Dorsolateral prefrontal cortex (tissue), 122 donors: ENCODE measurements at places on chromosomes 2 and 18. TPM values are rescaled to one million over a fixed set of nuclear protein-coding genes. Genes with fewer than 3 reads are reported as not detected.

Gene INHA
- total RNA-seq = 1.9 TPM

Gene SAG
- 0.80 TPM for total RNA-seq

Gene CD8B
- total RNA-seq = not detected

Gene OR6B2
- total RNA-seq = not detected

Gene RGPD3
- total RNA-seq = 0.76 TPM

Gene CPLX4
- not detected for total RNA-seq

Gene ZSWIM2
- not detected for total RNA-seq

Gene RAB27B
- total RNA-seq = 34.4 TPM

DNA sequence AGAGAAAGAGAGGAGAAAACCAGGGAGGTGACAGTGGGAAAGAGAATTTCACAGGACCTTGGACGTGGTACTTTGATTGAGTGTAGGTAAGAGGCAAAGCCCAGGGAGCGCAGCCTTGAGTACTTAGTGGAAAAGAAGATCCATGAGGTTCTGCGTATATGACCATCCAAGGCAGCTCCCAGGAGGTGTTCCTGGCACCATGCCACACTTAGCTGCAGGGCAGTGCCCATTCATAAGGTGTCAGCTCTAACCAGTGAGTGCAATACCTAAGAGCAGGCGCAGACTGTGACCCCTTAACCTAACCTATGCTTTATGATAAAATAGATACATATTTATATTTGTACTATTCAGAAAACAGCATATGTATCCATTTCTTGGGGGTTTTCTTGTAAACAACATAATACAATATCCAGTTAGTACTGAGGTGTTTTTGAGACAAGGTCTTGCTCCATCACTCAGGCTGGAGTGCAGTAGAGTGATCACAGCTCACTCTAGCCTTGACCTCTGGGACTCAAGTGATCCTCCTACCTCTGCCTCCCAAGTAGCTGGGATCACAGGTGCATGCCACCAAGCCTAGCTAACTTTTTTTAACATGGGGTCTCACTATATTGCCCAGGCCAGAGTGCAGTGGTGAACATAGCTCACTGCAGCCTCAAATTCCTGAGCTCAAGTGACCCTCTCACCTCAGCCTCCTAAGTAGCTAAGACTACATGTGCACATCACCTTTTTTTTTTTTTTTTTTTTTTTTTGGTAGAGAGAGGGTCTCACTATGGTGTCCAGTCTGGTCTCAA, 174.6 kb downstream of the GFPT1 start:
- DNase-seq = no peak

DNA sequence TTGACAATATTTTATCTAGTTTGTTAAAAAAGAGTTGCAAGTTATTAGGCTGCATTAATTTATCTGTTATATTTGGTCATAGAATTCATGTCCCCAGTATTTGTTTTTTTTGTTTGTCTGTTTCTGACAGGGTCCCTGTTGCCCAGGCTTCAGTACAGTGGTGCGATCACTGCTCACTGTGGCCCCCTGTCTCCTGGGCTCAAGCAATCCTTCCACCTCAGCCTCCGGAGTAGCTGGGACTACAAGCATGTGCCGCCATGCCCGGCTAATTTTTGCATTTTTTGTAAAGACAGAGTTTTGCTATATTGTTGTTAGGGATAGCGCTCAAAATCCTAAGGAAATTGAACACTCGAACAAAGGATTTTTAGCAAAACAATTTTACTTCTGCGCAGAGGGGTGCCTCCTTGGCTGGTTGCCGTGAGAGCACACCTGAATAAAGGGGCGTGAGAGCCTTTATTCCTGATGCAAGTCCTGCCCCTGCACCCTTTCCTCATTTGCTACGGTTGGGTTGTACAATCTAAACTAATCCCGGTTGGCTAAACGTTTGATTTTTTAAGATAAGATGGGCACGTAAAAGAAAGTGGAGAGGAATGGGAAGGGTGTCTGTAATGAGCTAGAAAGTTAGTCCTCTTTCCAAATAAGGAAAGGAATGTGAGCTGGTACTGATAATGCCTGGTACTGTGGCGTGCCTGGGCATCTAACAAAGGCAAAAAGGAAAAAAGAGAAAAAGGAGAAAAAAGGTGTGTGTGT, 65.5 kb downstream of the COMMD1 start:
- DNase-seq = no peak

- no peak for DNase-seq
Observed at GRCh38 chr2:20093263-20094141, 42.1 kb upstream of the LAPTM4A start.

DNA sequence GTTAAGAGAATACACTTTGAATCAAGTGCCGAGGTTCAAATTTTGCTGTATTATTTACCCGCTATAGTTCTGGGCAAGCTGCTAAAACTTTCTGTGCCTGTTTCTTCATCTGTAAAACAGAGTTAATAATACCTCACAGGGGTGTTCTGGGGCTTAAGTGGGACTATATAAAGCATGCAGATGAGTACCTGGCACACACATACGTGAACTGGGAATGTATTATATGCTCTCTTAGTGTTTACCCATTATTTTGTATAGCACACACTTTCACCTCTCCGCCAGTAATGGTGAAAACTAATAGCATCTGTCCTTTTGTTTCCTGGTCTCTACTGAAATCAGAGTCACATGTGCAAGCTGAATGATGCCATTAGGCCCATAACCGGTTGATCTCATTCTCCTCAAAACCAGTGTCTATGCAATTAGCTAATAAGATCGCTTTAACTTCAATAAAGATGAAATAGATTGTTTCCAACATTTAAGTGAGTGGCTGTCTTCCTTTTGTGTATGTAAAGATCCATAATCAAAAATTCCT, 3.8 kb upstream of the CDKL4 start:
- DNase-seq = no peak

- DNase-seq = no peak
Observed at GRCh38 chr2:57443086-57443485, 603.5 kb upstream of the VRK2 start.

DNA sequence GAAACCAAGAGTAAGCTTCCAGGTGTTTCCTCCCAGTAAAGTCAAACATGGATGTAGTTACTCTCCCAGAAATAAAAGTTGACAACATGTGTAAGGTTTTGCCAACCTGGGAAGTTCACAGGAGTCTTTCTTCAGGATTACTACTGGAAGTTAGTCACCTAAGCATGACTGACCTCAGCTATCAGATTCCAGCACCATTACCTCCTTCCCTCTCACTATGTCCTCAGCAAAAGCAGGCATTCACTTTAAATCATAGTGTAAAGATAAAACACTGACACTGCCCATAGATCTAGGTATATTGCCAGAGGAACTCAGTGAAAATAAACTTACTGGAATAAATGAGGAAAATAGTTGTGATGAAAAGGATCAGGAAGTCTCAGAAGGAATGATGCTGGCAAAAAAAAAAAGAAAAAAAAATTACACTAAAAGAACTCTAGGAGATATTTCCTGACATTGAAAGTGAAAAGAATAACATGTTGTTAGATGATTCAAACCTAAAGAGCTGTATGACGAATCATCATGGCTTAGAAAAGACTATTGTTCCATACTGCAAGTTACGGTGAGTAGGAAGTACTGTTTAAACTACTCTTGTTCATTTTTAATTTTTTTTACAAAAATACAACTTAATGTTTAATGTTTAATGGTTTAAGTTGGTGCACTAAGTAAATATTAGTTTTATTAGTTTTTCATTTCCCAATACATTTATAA, 484.5 kb upstream of the ZNF804A start:
- DNase-seq = no peak

DNA sequence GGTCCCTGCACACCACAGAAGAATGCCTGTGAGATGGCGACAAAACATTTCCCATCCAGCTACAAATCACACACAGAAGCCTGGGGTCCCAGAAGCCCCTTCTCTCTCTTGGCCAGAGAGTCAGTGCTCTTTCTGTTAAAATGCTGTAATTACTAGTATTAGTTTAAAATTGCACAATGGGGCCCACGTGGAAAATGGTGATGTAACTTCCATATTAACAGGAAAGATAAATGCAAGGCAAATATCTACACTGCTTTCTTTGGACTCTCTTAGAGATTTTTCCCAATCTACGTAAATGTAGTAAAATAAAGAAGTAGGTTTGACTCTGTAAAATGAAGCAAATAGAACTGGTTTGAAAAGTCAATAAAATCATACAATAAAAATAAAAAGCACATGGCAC, 113.9 kb upstream of the TFCP2L1 start:
- no peak for DNase-seq

DNA sequence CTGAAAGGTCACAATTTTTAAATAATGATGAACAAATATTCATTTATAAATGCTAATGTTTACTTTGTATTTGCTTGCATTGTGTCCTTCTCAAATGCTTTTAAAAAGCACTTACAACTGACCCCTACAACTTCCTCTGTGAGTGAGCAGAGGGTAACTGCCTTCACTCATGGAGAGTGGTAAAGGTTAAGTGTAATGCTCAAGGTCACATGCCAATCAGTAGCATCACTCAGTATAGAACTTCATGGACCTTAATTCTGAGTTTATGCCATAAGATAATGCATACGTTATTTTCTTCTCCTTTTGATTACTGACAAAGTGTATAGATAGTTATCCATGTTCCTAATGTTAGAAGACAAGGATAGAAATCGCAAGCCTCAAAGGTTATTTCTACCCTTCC, 91.8 kb upstream of the SERTAD2 start:
- no peak for DNase-seq

DNA sequence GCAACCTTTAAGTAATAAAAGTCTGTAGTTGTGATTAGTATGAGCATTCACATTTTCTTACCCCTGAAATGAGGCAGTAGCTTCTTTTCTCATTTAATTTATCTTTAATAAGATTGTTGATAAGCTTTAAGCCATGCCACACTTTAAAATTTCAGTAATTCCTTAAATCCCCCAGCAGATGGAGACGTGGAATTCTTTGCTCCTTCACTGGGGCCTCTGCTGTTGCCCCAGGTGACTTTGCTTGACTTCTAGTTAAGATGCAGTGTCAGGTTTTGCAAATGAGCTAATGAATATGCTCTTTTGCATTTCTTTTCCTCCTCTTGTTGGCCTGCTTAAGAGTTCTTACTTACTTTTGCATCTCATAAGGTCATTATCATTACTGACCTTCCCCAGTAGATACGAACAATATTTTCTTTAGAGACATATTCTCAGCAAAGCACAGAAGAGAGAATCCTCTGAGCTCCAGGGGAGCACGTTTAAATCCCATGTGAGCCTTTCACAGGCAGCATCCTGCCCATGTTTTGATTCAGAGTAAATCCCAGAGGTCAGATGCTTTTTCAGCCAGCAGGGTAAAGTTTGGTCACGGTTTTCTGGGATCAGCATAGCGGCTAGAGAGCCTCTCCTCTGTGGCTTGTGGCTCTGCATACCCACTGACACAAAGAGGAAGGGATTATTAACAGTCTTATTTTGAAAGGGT, 222.9 kb downstream of the PTPRM start:
- DNase-seq = no peak

DNA sequence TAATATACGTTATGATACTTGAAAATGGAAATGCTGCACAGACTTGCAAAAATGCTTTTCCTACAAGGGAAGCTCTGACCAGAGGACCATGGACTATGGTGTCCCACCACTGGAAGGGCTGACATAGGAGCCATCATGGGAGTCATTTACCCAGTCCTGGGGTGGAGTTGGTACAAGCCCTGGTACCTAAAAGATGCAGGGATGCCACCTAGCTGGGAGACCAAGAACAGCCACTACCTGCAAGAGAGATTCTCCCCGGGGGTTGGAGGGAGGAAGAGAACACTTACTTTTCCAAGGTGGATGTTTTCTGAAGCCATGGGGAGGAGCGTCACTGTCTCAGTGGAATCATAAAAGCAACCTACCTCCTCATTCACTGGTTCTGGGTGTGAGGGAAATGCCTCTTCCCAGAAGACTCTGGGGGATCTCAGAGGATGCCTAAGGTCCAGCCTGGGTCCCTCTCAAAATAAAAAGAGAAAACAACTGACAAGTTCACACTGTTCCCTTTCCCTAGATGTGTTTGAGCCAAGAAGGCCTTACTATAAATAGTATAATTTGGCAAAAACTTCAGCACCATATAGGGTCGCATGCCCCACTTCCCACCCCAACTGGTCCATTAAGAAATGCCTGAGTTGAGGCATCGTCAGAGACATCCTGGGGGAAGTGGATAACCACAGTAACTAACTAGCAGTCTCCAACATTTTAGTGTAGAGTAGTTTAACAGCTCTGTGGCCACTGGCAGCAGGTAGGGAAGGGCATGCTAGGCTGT, 39.9 kb downstream of the REEP1 start:
- no peak for DNase-seq

- DNase-seq = no peak
Observed at GRCh38 chr2:151118269-151118668, 143.4 kb downstream of the RBM43 start.

DNA sequence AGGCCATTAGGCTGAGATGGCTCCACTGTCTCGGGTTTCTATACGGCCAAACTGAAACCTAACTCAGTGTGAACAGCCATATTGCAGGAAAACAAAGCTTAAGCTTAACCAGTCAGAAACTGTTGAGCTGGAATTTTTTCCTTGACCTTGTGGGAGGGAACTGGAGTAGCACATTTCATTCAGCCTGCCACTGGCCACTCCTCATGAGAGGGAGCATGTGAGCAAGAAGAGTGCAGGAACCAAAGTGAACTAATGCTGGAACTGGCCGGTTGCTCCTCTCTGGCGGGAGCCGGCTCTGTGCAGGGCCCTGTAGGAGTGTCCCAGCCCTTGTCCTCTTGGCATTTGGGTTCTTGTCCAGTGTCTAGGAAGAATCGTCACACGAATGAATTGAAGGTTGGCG, 5.9 kb upstream of the POLE4 start:
- no peak for DNase-seq

GRCh38 chr2:96501471-96501874, 3.7 kb downstream of the NEURL3 start:
- no peak for DNase-seq

DNA sequence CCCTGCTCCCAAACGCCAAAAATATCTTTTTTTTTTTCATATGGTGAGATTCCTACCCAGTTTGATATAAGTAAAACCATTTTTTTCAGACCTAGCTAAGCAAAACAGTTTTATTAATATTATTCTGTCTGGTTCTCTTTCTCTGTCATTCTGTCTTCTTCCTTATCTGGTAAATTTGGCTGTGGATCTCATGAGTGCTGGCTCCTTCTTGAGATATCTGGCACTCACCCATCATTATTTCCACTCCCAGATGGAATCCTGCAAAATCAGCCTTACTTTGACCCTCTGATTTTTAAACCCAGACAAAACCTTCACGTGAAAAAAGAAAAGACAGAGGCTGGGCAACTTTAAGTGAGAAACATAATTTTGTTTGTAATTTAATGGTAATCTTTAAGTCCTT, 373.6 kb downstream of the NYAP2 start:
- DNase-seq = no peak
